Skeletal muscle cell (primary cell): ENCODE measurements at places on chromosomes 11 and 22.

DNA sequence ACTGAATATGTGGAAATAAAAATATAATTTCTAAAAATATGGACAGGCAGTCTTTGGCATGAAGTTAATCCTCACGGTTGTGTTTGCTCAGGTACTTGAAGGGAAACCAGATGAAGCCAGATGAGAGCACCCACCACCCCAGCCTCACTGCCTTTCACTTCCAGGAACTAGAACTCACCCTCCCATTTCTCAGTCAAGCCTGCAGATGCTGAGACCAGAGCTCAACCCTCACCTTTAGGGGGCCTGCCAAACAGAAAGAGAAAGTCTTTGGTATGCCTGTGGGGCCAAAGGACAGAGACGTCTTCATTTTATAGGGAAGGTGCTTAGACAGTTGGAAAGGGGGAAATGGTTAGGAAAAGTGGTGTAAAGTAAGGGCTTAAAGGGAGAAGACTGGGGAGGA, 252.8 kb upstream of the PLET1 start:
- no peak for DNase-seq

DNA sequence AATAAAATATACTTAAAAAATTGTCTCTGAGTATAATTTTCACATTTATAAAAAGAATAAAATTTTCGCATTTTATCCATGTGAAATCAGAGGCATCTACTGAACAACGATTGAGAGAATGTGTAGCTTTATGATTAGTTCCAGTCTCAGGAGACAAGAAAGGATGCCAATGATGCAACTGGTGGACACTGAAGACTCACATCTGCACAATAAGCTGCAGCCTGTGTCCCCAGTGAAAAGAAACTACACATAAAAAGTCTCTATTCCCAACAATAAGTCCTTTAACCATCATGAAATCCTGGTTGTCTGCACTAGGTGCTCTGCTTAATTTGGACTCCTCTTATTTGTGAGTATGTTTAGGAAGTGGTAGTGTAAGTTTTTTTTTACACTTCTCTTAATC, 22.0 kb downstream of the OR5AS1 start:
- DNase-seq = no peak

GRCh38 chr22:24390576-24390975, 36.8 kb upstream of the ADORA2A start:
- DNase-seq = peak; percentile 53

DNA sequence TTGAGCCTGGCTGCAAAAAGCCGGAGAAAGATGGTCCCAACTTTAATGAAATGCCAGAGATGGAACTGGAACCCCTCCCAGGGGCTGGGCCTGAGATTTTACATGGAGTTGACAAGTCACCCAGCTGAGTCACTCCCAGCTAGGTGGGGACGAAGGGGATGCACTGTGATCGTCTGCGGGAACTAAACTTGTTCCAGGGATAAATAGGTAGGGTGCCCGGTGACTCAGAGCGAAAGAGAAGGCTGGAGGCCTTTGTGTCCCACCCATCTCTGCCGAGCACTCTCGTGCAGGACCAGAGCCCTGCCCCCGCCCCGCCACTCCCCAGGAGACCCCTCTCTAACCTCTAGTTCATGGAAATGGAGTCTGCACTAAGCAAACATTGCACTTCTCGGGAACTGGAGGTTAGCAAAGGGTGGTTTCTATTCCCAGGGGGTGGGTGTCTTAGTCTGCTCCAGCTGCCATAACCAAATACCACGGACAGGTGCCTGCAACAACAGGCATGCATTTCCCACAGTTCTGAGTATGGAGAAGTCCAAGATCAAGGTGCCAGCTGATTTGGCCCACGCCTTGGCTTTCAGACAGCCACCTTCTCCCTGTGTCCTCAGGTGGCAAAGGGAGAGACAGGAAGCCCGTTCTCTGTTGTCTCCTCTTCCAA, 60.7 kb upstream of the FADD start:
- no peak for DNase-seq

- DNase-seq = no peak
Measured at GRCh38 chr22:36608987-36609386, 80.0 kb upstream of the EIF3D start.

- no peak for DNase-seq
Measured at GRCh38 chr22:20430720-20431510, 6.7 kb downstream of the SCARF2 start.

- DNase-seq = no peak
Measured at GRCh38 chr11:2793701-2794045, 91.9 kb downstream of the CDKN1C start.

DNA sequence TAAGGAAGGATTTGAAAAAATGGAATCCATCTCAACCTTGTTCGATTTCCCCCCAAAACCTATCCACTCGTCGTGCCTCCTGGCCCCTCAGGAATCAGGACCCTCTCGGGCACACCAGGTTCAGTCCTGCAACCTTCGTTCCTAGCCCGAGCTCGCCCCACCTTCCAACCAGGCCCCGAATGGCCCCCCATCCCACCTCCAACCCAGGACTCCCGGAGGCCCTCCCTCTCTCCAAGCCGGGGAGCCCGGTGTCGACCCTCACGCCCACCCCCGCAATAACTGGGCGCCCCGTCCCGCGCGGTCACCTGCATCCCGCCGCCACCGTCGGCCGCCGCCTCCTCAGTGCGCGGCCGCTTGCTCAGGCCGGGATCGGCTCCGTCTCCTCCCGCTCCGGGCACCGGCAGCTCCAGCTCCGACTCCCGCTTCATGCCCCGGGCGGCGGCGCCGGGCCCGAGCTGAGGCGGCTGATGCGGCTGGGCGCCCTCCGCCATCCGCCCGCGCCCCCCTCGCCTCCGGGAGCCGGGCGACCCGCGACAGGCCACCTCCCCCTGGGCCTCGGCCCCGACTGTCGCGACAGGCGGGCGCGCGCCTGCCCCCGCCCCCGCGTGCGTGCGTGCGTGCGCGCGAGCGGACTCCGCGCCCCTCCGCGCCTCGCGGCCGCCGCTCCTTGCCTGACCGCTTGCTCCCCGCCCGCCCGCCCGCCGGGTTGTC, 534 bp downstream of the RBFOX2 start:
- no peak for DNase-seq

DNA sequence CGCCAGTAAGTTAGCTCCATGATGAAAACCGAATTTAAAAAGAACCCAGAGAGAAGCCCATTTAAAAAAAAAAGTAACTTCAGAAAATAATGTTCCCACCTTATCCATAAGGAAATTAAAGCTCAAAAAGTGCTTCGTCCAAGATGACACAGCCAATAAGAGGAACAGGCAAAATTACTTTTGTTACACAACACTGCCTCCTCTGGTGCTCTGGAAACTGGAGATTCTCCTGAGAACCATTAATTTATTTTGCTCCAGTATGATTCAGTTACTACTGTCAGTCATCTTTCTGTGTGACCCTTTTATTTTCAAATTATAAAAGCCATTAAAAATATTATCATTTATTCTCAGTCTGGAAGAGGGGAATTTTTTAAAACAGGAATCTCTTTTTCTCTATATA, 2.0 kb downstream of the IFT27 start:
- DNase-seq = no peak

GRCh38 chr22:46074771-46075551, 75.4 kb upstream of the PPARA start:
- no peak for DNase-seq

GRCh38 chr22:34834059-34834458, 231.9 kb upstream of the ISX start:
- DNase-seq = no peak
